Renal pelvis (tissue), 12 donors: ENCODE measurements at places on chromosomes 7 and 10. TPM values are rescaled to one million over a fixed set of nuclear protein-coding genes. Genes with fewer than 3 reads are reported as not detected.

DNA sequence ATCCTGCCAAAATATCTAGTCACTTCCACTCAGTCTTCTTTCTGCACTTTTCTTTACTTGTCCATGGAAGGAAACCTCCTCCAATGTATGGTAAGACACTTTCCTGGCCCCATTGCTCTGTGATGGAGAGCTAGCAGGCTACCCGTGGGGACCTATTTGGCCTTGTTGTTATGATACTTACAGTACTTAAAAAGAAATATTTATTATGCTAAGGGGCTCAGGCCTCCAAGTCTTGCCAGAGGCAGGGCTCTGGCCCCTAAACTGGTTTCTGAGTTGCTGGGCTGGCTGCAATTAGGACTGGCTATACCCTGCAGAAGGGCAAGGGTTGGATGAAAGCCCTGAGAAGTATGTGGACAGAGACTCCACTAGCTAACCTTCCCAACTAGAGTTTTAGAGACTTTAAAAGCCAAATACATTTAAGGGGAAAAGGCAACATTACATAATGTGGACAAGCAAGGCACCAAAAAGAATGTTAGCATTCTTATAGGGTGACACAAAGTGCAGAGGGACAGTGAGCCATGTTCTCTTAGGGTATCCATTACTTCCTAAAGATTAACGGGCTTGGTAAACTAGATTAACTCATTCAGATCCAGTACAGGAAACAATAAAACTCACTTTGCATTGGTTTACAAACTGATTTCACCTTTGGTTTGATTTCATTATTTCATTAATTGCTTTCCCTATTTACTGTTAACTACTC lies 84.9 kb upstream of the INHBA start:
- no peak for DNase-seq

DNA sequence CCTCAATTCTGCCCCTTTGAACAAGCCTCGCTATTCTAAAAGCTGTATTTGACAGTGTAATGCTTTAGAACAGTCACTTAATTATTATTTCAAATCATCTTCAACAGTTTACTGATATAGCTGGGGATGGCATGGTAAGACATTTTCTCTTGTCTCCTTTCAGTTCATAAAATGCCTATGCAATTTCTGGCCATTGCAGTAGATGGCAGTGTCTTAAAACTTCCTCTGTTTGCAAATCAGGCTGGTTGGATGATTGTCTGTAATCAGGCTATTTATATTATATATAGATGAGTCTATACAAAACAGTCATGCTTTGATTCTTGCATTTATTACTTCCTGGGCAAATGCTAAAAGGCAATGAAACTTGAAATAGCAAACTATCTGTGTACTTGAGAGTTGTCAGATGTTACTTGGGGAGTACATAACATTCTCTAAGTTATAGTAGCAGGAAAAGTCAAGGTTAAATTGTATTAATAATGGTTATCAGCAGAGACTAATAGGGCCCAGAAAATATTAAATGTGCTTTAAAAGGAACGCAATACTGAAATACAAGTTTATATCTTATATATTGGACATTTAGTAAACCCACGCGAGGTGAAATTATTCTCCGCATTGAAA lies 55.5 kb upstream of the LHFPL3 start:
- DNase-seq: no peak

DNA sequence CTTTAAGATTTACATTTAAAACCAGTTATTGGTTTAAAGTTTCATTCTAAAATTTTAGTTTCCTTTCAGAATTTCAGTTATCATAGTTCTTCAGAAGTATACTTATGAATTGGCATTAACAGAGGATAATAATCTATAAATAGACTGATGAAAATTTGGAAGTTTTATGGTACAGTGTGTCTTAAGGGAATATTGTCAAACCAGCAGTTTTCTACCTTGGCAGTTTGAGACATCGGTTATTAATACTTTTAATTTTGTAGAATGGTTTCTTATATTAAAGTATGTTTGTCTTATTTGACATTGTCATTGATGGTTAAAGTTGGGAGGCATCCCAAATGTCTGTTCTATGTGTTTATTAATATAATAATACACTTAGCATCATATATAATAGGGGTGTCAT lies 2.0 kb downstream of the AHR start:
- no peak for DNase-seq

- no peak for DNase-seq
Measured at GRCh38 chr7:157775560-157776332, 438.9 kb downstream of the DNAJB6 start.

- no peak for DNase-seq
Measured at GRCh38 chr10:95303535-95303934, 12.7 kb upstream of the PDLIM1 start.

DNA sequence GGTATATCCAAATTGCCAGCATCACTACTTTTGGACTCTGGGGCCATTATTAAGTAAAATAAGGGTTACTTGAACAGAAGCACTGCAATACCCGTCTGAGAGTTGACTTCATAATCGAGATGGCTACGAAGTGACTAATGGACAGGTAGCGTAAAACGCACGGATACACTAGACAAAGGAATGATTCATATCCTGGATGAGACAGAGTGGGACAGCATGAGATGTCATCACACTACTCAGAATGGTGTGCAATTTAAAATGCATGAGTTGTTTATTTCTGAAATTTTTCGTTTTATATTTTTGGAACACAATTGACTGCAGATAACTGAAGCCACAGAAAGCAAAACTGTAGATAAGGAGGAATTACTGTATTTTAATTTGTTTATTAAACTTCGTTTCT lies 421.5 kb upstream of the LRGUK start:
- DNase-seq: no peak

DNA sequence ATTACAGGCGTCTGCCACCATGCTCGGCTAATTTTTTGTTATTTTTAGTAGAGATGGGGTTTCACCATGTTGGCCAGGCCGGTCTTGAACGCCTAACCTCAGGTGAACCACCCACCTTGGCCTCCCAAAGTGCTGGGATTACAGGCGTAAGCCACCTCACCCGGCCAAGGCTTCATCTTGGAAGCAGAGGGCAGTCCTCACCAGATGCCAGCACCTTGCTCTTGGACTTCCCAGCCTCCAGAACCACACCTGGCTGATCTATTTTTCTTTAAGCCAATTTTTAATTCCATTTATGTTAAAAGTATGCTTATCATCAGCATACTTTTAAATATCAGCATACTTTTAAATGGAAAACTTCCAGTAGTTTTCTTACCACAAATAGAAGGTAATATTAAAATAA lies 12.2 kb downstream of the ANXA7 start:
- no peak for DNase-seq

DNA sequence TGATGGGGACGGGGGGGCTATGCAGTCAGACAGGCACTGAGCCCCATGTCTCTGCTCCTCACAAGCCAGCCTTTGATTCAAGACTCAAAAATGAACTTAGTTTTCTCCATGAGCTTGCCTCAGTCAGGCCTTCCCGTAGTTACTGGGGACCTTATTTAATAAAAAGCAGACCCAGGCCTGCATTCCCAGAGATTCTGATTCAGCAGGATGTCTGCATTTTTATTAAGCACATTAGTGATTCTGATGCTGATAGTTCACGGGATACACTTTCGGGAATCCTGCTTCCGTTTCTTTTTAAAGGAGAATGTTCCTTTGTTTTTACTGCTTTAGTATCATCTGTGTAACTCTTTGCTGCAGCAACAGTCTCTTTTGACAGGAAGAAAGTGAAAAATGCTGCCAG lies 28.3 kb upstream of the PLPP4 start:
- no peak for DNase-seq

- DNase-seq: no peak
Measured at GRCh38 chr10:131267814-131268095, 43.8 kb downstream of the TCERG1L start.

KAZALD1 gene
- polyA plus RNA-seq: 10.1 TPM

GJD4 gene
- polyA plus RNA-seq: 0.21 TPM
